ENCODE measurements at places on chromosomes 1 and 21. TPM values are rescaled to one million over a fixed set of nuclear protein-coding genes. Genes with fewer than 3 reads are reported as not detected.

Gene VASH2
- total RNA-seq, result 0.11 TPM

Gene KRTAP19-1
- not detected for total RNA-seq

Gene PDZK1IP1
- total RNA-seq, result not detected

Gene SYT6
- total RNA-seq, result not detected

Measured in activated CD8-positive, alpha-beta T cell treated with anti-CD3 and anti-CD28 coated beads for 36 hours (primary cell).